Cortex of kidney (tissue), 1 donor: ENCODE measurements at places on chromosomes 3 and 15.

DNA sequence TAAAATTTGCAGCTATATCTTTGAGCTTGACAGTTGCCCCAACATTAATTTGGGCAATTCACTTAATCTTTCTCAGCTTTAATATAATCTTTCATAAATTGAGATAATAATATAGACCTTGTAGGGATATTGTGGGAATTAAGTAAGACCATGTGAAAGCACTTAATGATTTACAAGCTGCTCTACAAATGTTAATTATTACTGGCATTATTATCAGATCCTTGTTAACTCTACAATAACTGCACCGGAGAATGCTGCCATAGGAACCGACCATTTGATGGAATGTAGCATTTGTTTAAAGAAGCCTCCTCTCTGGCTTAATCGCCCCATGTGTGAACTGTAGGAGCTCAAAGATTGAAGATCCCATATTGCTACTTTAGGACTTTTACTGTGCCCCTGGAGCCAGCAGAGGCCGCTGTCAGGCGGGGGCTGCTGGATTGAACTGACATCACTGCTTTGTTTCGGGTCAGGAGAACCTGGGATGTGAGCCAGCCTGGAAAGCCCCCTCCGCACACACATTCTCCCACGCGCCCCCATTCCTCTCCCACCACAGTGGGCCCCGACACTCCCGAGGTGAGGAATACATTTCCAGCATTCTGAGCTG lies 154.2 kb upstream of the TNIK start:
- no peak for DNase-seq

DNA sequence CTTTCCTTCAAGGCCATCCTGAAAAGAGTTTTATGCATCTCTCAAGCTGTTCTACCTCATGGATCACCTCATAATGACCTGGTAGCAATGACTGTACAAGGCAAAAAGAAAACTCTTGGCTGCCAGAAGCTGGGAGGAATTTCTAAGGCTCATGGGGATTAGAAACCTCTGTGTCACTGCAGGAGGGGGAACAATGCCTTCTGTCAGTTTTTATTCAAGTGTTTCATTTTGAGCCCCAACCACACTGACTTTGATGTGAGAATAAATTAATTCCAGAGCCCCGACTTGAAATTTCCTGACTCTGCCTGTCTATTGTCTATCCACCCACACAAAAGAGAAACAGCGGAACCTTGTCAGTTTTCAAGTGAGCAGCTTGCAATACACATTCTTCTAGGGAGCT lies 58.7 kb upstream of the MRPL3 start:
- DNase-seq: no peak

- DNase-seq: no peak
Observed at GRCh38 chr3:79515072-79515471, 252.7 kb downstream of the ROBO1 start.

- DNase-seq: no peak
Observed at GRCh38 chr3:143063018-143063417, 56.6 kb upstream of the CHST2 start.

GRCh38 chr3:184320104-184320445 lies 5.7 kb downstream of the EIF4G1 start:
- no peak for DNase-seq

GRCh38 chr15:39365873-39366272 lies 215.0 kb upstream of the THBS1 start:
- no peak for DNase-seq

DNA sequence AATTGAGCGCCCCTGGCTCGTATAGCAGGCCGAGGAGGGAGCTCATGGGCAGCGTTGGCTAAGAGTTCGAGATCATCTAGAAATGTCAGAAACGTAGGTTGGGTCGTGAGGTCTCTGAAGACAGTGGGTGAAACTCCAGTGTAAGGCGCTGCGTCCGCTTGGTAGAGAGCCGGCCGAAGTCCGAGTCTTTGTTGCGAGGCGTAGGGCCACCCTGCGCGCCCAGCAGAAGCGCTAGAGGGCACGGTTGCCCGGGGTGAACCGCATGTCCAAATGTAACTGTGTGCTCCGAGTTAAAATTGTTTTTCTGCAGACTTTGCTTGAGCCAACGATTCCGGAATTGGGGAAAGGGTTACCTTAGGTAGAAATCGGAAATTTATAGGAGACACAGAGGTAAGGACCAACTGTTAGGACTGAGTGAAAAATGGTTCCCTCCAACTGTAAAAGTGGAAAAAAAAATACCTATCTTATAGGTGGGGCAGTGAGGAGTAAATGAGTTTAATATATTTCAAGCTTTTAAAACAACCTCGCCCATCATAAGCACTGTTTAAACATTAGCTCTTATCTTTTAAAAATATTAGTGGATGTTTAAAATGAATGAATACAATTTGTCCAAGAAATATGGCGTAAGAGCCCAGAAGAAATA lies 993 bp upstream of the SIAH2 start:
- no peak for DNase-seq

GRCh38 chr3:40053663-40054062 lies 244.3 kb downstream of the MYRIP start:
- no peak for DNase-seq

GRCh38 chr15:39154776-39155175 lies 426.1 kb upstream of the THBS1 start:
- no peak for DNase-seq

- DNase-seq: no peak
Observed at GRCh38 chr3:33037471-33037870, 59.5 kb downstream of the GLB1 start.

- no peak for DNase-seq
Observed at GRCh38 chr15:39542385-39543065, 38.4 kb upstream of the THBS1 start.

- DNase-seq: no peak
Observed at GRCh38 chr15:101803209-101803608, at the start of gene OR4F6. Gene OR4F6, plus strand, starts transcription at chr15:101803509. Its CDS starts 2,211 bp downstream, at chr15:101805720.

DNA sequence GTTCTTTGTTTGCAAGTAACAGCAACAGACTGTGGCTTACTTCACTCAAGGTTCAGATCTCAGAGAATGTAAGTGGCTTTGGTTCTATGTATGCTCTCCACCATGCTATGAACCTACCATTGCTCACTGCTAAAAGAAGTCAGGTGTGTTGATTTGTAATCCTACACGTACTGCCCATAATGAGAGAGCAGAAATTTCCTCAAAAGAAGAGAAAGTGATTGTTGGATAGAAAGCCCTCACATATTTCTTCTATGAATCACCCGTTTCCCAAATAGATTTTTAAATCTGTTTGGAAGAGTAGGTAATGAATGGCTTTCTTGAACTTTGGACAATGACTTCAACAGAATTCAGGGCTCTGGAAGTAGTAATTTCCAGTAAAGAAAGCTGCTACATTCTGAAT lies 565.4 kb downstream of the ROBO2 start:
- no peak for DNase-seq

- no peak for DNase-seq
Observed at GRCh38 chr3:36663666-36664291, 100.6 kb downstream of the DCLK3 start.
